Naive B cell (primary cell): ENCODE measurements at places on chromosomes 2 and 18.

GRCh38 chr18:69261406-69261805 is 139.3 kb upstream of the DOK6 start:
- H3K36me3 ChIP-seq: no peaks in the 10 kb centered on the region
- H3K4me3 ChIP-seq: no peak overlapping the region
- no peak overlapping the region for H3K27ac ChIP-seq
- no peaks in the 10 kb centered on the region for H3K27me3 ChIP-seq
- no peaks in the 10 kb centered on the region for H3K4me1 ChIP-seq

DNA sequence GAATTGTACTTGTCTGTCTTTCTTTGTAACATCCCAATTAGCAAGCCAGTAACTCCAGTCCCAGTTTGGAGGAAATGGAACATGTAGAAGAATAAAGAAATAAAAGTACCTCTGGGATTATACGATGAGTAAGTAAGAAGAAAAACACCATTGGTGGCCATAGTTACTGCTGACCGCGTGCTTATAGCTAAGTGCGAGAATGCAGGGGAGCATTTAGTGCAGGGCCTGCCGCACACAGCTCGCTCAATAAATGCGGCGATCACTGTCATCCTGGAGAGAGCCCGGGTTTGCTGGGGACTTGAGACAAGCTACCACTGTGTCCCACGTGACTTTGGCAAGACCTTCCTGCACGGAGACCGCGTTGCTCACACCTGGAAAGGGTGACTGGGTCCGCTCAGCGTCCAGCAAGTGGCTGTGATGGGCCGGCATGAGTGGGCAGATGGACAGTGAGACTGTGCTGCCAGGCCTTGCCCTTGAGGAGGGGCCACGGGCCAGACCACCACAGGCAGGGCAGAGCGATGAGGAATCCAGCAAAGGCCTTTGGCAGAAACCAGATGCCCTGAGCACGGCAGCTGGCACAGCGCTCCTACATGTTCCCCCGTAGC is 54.8 kb downstream of the ADI1 start:
- no peak for DNase-seq
- H3K4me1 ChIP-seq: peaks cover 8% of the 10 kb centered on the region

GRCh38 chr18:3269241-3269913 is 7.4 kb downstream of the MYL12B start:
- H3K36me3 ChIP-seq: peaks cover 5% of the 10 kb centered on the region
- peaks cover 73% of the 10 kb centered on the region for H3K4me1 ChIP-seq
- H3K27ac ChIP-seq: peak overlapping the region; percentile 26
- no peak overlapping the region for H3K4me3 ChIP-seq
- H3K27me3 ChIP-seq: no peaks in the 10 kb centered on the region

GRCh38 chr18:78679613-78680260 is 299.9 kb upstream of the SALL3 start:
- no peak overlapping the region for H3K4me3 ChIP-seq
- no peaks in the 10 kb centered on the region for H3K4me1 ChIP-seq
- no peaks in the 10 kb centered on the region for H3K27me3 ChIP-seq
- no peak for DNase-seq
- H3K36me3 ChIP-seq: no peaks in the 10 kb centered on the region
- H3K27ac ChIP-seq: no peak overlapping the region

GRCh38 chr2:223863491-223863890 is 26.1 kb upstream of the AP1S3 start:
- peaks cover 11% of the 10 kb centered on the region for H3K4me1 ChIP-seq
- H3K27me3 ChIP-seq: no peaks in the 10 kb centered on the region
- no peak overlapping the region for H3K4me3 ChIP-seq

DNA sequence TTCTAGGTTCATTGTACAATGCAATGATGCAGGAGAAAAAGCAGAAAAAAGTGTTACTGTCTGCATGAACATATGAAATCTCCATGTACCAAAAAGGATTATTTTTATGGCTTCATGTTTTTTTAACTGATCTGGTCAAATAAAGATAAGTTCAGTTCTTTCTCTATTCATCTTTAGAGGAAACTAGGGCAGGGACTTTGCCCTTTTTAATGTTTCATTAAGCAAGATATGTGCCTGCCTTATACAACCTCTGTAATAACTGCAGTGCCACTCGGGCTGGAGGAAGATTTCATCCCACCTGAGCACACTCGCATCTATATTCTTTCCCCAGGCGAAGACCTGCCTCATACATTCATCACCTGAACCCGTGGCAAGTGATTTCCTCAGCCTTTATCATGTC is 157.9 kb upstream of the DDX18 start:
- H3K4me1 ChIP-seq: no peaks in the 10 kb centered on the region
- DNase-seq: no peak
- H3K27me3 ChIP-seq: peaks cover 8% of the 10 kb centered on the region
- H3K4me3 ChIP-seq: no peak overlapping the region
- no peaks in the 10 kb centered on the region for H3K36me3 ChIP-seq

DNA sequence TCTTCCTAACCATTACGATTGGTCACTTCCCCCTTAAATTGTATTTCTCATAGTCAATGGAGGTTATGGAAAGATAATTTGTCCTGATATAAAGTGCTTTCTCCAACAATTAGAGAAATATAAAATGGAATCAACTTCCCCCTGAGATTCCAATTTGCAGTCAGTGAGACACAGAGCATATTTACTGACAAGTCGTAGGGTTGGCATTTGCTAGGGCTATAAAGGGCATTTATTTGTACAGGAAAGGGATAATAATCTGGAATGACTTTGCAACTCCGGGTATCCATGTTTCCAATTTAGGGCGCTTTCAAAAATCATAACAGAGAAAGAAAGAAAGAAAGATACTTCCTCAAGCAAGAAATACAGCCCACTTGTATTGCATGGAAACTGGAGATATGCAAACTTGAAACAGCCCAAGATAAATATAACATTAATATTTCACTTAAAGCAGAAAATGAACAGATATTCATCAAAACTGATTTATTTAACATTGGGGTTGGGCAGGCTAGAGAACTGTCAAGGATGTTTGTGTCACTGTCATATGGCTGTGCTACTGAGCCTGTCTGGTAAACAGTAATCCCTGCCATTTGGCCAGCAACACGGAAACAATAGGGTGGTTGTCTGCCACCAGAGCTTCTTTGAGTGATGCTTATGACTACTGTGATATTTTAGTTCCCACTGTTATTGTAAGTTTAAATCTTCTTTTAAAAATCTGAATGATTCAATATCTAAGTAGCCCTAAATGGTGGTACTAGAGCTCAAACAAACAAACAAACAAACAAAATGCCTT is 621.8 kb downstream of the LRP1B start:
- no peaks in the 10 kb centered on the region for H3K4me1 ChIP-seq
- no peaks in the 10 kb centered on the region for H3K27me3 ChIP-seq
